ENCODE measurements at places on chromosomes 16 and 17. TPM values are rescaled to one million over a fixed set of nuclear protein-coding genes. Genes with fewer than 3 reads are reported as not detected.

CCL14 gene
- total RNA-seq, result not detected

RAB37 gene
- 1.3 TPM for total RNA-seq

WSB1 gene
- 75.9 TPM for total RNA-seq

TNFRSF17 gene
- not detected for total RNA-seq

PHB1 gene
- 332 TPM for total RNA-seq

FBXO39 gene
- total RNA-seq, result not detected

CES1 gene
- 41.7 TPM for total RNA-seq

NGFR gene
- 0.86 TPM for total RNA-seq

SEPTIN12 gene
- not detected for total RNA-seq

FMNL1 gene
- 33.5 TPM for total RNA-seq

NHLRC4 gene
- total RNA-seq, result 0.20 TPM

CSNK2A2 gene
- 72.4 TPM for total RNA-seq

SRSF1 gene
- 214 TPM for total RNA-seq

ZNF174 gene
- 12.8 TPM for total RNA-seq

TCAP gene
- 0.93 TPM for total RNA-seq

IKZF3 gene
- not detected for total RNA-seq

EFNB3 gene
- total RNA-seq, result 1.4 TPM

MYH3 gene
- 0.64 TPM for total RNA-seq

ERI2 gene
- 17.8 TPM for total RNA-seq

SCN4A gene
- total RNA-seq, result 0.05 TPM

CACNG1 gene
- total RNA-seq, result 0.21 TPM

DHX38 gene
- 58.9 TPM for total RNA-seq

AGRP gene
- not detected for total RNA-seq

WNK4 gene
- 1.0 TPM for total RNA-seq

ZFHX3 gene
- 7.6 TPM for total RNA-seq

TNFSF13 gene
- 0.83 TPM for total RNA-seq

CCDC154 gene
- 0.20 TPM for total RNA-seq

HBA2 gene
- total RNA-seq, result not detected

CHMP6 gene
- total RNA-seq, result 34.1 TPM

NLRC3 gene
- total RNA-seq, result 0.03 TPM

ATP1B2 gene
- 0.17 TPM for total RNA-seq

PRSS21 gene
- not detected for total RNA-seq

TMEM100 gene
- not detected for total RNA-seq

CCL7 gene
- total RNA-seq, result 0.21 TPM

RAB11FIP3 gene
- total RNA-seq, result 25.3 TPM

TBC1D3L gene
- 9.0 TPM for total RNA-seq

HBM gene
- not detected for total RNA-seq

DHRS7C gene
- total RNA-seq, result not detected

ARHGAP23 gene
- total RNA-seq, result 70.6 TPM

TBC1D3D gene
- total RNA-seq, result not detected

ST6GALNAC1 gene
- total RNA-seq, result 0.05 TPM

ALDH3A1 gene
- total RNA-seq, result 1,130 TPM

OR1A1 gene
- not detected for total RNA-seq

KCNH6 gene
- not detected for total RNA-seq

CHRNE gene
- 0.12 TPM for total RNA-seq

LRRC36 gene
- total RNA-seq, result not detected

TPSG1 gene
- total RNA-seq, result not detected

PLD6 gene
- total RNA-seq, result 6.2 TPM

RNF157 gene
- 11.2 TPM for total RNA-seq

ZNF423 gene
- total RNA-seq, result 0.08 TPM

PDE6G gene
- total RNA-seq, result 3.1 TPM

Measured in A549 treated with Hydrocortisone at 1 μM for 4 hours (cell line).